HT1080 (cell line): ENCODE measurements at places on chromosomes 2 and 18. TPM values are rescaled to one million over a fixed set of nuclear protein-coding genes. Genes with fewer than 3 reads are reported as not detected.
A peak's percentile ranks its signal among the peaks of the same experiment; 100 is the strongest.

DNA sequence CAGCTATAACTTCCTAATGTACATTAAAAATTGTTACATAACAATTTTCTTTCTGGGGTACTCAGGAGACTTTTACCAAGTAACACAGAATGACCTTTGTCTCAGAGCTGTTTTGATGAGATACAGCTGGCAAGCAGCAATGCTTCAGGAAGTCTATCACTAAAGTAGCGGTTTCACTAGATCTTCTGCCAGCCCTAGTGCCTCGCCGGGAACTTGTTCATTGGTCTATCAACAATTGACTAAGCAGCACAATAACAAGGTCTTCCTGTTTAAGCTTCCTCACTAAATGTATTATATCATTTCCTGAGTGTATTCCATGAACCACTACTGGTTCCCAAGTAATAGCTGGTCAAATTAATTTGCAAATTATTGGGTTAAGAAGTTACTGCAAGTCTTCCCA lies 69.2 kb downstream of the TRIP12 start:
- peak; percentile 84 for DNase-seq

DNA sequence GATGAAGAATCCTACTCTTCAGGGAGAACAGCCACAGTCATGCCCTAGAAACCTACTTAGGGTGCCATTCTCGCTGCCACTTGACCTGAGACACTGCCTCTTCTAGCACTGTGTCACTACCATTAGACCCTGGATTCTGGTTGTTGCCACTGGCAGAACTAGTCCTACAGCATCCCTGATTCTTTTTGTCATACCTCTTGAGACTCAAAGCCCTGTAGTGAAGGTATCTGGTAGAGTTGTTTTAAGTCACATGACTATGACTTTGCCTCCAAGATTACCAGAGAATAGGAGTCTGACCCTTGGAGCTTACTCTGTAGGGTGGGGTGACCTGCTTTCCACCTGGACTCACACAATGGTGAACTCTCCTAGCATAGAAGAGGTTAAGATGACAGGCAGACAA lies 296.7 kb downstream of the TNS1 start:
- no peak for DNase-seq

The CXCR1 gene
- not detected in 2 replicates for total RNA-seq

- no peak for DNase-seq
These were observed 120.3 kb upstream of the CAPN13 start for GRCh38 chr2:30927465-30928075.

DNA sequence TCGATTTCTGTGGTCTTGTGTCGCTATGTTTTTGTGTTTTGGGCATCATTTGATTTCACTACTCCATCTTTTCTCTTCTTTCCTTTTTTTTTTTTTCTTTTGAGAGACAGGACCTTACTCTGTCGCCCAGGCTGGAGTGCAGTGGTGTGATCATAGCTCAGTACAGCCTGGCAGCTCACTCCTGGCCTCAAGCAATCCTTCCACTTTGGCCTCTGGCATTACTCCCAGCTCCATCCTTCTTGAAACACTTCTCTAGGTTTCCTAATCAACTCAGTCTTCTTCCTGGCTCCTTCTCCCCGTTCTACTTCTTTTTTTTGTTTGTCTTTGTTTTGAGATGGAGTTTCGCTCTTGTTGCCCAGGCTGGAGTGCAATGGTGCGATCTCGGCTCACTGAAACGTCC lies 26.5 kb downstream of the TCF23 start:
- DNase-seq: no peak

DNA sequence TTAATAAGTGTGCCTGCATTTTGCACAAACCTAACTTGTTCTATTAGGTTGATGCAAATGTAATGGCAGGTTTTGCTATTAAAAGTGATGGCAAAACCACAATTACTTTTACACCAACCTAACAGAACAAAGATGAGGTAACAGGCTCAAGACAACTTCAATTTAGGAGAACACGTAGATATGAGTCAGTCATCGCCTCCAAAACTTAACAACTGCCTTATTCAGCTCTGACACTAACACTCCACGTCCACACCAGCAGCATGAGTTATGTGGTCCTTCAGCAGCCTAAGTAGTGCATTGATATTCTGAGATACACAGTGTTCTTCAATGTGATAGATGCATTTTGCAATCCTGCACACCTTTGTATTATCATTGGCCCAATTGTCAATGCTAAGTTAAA lies 1175.1 kb upstream of the ACVR2A start:
- peak; percentile 23 for DNase-seq

GRCh38 chr2:197212344-197213262 lies 98.0 kb downstream of the ANKRD44 start:
- no peak for DNase-seq

DNA sequence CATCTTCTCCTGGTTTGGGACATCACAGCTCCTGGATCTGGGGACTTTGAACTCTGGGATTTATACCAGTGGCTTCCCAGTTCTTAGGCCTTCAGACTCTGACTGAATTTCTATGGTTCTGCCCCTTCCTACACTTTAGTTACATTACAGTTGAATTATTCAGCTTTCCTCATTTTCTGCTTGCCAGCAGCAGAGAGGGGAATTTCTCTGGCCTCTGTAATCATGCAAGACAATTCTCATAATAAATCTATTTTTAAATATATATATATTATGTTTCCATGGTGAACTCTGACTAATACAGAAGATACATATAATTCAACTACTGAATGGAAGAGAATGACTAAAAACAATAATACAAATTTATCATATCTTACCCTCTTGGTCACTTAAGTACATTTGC lies 1478.6 kb upstream of the ACVR2A start:
- no peak for DNase-seq

DNA sequence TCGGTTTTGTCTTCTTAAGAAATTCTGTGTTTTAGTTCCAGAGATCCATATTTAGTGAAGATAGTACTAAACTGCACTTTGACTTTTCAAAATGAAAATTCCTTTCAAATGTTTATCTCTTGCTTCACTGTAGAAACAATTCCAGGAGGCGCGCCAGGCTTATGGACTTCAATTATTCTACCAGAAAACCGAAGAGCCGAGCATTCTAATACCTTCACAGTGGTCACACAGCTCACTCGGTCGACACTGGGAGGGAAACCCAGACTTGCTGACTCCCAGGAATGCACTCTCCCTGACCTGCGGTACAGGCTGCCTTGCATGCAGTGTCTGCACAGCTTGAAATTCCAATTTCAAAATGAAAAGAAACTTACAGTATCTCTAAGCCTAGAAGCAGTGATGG lies 119.9 kb upstream of the PIEZO2 start:
- no peak for DNase-seq

The CABLES1 gene
- total RNA-seq: 3.4 and 5.3 TPM in 2 replicates

DNA sequence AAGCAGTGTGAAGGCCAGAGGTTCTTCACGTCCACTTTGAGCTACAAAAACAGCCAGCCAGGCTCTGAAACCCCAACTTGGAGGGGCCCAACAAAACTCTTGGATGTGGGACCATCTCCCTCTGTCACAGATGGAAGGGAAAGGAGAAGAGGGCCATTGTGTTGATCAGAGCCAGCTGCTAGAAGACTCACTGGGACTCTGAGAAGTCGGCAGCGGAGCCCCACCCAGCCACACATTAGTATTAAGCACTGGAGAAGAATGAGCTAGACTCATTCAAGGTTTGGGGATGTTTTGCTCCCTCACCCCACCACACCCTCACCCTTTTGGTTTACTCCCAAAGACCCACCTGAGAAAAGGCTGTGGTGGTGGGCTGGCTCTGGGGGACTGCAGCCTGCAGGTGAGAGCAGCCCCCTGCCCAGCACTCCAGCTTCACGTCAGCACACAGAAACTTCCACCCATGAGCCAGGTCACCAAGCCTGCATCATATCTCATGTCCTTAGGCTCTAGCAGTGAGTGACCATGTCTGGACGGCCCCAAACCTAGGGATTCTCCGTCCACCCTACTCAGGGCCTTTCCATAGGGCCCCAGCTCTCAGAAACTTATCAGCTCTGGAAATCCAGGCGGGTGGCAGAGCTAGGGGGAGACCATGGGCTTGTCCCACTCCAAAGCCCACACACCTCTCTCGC lies 12.6 kb downstream of the TEX51 start:
- no peak for DNase-seq

The RPL37A gene
- 2,842 and 5,277 TPM in 2 replicates for total RNA-seq

The DNAJC5G gene
- not detected in 2 replicates for total RNA-seq

- DNase-seq: no peak
These were observed 52.3 kb downstream of the TDRD15 start for GRCh38 chr2:21175895-21176646.

The C2orf66 gene
- not detected in 2 replicates for total RNA-seq

DNA sequence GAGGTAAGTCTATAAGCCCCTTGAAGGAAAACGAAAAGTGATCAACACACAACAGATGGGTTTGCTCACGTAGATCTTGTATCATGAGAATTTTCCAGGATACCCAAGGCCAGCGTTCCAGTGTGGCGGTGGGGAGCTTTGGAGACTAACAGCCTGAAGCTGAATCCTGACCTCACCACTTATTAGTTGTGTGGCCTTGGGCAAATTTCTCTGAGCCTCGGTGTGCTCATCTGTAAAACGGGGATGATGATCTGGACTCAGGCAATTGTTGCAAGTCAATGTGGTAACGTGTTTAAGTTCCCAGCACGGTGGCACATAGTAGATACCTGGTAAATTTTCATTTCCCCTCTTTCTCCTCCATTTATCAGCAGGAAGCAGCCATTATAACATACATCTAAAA lies 68.3 kb downstream of the VWA3B start:
- DNase-seq: no peak

The NYAP2 gene
- total RNA-seq: not detected in 2 replicates

The ZNF396 gene
- not detected in 2 replicates for total RNA-seq

DNA sequence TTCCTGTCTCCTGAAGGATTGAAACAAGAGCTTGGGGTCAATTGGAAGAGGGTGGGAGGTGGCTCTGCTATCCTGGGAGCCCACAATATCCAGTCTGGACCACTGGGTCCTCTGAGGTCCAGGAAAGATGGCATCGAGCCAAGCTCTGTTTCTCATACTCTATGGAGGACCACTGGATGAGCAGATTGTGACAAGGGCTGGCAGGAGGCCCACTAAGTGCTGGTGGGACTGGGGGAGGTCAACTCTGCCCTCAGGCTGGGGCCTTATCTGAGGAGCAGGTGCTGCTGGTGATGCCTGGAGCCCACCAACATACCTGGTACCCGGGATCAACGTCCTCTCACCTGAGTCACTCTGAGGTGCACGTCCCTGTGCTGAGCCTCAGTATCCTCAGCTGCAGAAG lies 142.4 kb downstream of the NDUFA10 start:
- no peak for DNase-seq
